ENCODE measurements at places on chromosomes 6 and 20. TPM values are rescaled to one million over a fixed set of nuclear protein-coding genes. Genes with fewer than 3 reads are reported as not detected.

Gene PRSS16
- total RNA-seq, result 0.80 TPM

Gene ZC2HC1B
- not detected for total RNA-seq

Gene DEF6
- 14.1 TPM for total RNA-seq

Gene XKR7
- not detected for total RNA-seq

Gene EPHA7
- 0.66 TPM for total RNA-seq

GRCh38 chr6:98047871-98048270 is 764.9 kb upstream of the MMS22L start:
- H3K4me3 ChIP-seq, result no peak overlapping the region
- peaks cover 11% of the 10 kb centered on the region for H3K27me3 ChIP-seq
- H3K4me1 ChIP-seq, result no peaks in the 10 kb centered on the region
- DNase-seq, result no peak
- H3K36me3 ChIP-seq, result no peaks in the 10 kb centered on the region
- H3K27ac ChIP-seq, result no peak overlapping the region

DNA sequence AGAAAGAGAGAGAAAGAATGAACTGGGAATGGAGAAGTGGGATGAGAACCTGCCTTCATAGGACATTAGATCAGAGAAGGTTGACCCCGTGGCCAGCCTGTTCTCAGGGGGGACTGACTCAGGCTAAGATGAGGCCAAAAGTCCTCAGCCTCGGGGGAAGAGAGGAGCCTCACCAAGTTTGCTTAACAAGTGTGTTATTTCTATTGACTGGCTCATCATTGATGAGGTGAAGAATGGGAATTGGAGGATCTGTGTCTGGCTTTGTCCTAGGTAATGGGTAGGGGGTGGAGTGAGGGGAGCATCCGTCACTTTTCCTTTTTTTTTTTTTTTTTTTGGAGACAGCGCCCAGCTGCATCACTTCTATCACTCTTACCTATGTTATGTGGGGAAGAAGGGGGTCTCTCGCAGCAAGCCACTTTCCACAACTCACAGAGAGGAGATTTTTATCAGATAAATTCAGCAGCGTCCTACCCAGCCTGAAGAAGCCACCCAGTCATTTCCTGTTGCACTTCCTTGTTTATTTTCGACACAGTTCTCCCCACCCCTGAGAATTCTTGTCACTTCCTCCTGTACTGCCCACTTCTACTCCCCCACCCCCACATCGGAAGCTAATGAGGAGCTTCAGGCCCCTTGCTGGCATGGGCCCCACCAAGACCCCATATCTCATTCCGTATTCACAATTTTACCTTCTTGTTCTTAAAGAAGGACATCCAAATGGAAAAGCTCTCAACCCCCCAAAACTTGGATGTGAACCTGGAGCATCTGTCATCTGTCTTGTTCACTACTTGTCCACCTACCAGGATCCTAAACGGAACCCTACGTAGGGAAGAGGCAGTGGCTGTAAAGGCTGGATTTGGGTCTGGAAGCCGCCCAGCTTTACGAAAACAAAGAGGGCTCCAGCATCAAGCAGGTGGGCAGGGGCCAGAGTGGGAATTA is 2.8 kb upstream of the RNASET2 start:
- no peak overlapping the region for H3K4me3 ChIP-seq
- H3K36me3 ChIP-seq, result no peaks in the 10 kb centered on the region
- peak overlapping the region; percentile 56 for H3K27ac ChIP-seq
- no peaks in the 10 kb centered on the region for H3K4me1 ChIP-seq

- no peaks in the 10 kb centered on the region for H3K4me1 ChIP-seq
- no peak for DNase-seq
- H3K27me3 ChIP-seq, result no peaks in the 10 kb centered on the region
Measured at GRCh38 chr20:933029-933428, 16.9 kb upstream of the ANGPT4 start.

DNA sequence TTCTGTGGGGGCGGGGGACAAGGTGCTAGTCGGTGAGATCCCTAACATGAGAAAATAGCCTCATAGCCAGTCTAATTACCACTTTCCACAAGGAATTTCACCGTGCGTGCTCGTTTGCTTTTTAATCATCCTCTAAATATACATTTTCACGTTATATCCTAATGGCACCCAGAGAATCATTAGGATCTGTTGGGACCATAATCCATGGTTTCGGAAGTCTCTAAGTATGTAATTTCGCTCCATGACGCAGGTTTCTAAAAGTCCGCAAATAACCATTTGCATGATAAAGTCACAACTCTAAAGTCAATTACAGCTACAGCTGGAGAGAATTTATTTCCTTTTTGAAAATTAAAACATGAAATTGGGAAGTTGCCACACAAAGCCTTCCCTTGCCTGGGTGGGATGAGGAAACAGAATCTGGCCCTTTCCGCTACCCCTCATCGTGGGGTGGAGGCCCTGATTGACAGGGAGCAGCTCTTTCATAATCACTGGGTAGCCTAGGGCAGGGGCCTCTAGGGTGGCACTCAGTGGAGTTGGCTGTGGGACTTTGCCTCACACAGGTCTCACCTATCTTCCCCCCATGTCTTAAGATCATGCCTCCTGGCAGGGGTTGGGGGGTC is 81.9 kb downstream of the LRFN2 start:
- no peaks in the 10 kb centered on the region for H3K4me1 ChIP-seq
- no peak overlapping the region for H3K4me3 ChIP-seq
- no peak overlapping the region for H3K27ac ChIP-seq
- DNase-seq, result no peak
- no peaks in the 10 kb centered on the region for H3K36me3 ChIP-seq
- no peaks in the 10 kb centered on the region for H3K27me3 ChIP-seq

- no peaks in the 10 kb centered on the region for H3K4me1 ChIP-seq
- H3K27me3 ChIP-seq, result no peaks in the 10 kb centered on the region
- DNase-seq, result no peak
- no peak overlapping the region for H3K4me3 ChIP-seq
- H3K36me3 ChIP-seq, result no peaks in the 10 kb centered on the region
Measured at GRCh38 chr6:16694781-16695578, 66.3 kb downstream of the ATXN1 start.

Data from breast epithelium (tissue), 4 donors.